CD8-positive, alpha-beta memory T cell (primary cell): ENCODE measurements at places on chromosomes 11 and 22.

- no peak for DNase-seq
Measured at GRCh38 chr22:20748731-20749428, 25.0 kb upstream of the SERPIND1 start.

DNA sequence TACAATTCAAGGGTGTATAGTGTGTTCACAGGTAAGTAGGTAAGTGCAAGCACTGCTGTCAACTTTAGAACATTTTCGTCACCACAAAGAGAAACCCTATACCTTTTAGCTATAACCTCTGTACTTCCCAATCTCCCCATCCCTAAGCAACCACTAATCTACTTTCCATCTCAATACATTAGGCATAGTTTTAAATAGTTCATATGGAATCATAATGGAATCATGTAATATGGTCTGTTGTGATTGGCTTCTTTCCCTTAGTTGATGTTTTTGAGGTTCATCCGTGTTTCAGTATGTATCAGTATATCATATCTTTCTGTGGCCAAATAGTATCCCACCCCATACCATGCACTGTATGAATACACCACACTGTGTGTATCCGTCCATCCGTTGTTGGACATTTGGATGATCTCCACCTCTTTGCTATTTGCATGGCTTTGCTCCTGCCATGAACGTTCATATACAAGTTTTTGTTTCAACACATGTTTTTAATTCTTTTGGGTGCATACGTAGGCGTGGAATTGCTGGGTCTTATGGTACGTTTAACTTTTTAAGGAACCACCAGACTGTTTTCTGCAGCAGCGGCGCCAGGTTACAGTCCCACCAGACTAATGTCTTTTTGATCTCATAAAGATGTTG lies 27.7 kb upstream of the OPCML start:
- DNase-seq = no peak

GRCh38 chr11:113894421-113894996 lies 10.1 kb upstream of the HTR3B start:
- no peak for DNase-seq

GRCh38 chr22:19970479-19971275 lies 29.1 kb upstream of the TXNRD2 start:
- DNase-seq = peak; percentile 66
